ENCODE measurements at places on chromosomes 7 and 10. TPM values are rescaled to one million over a fixed set of nuclear protein-coding genes. Genes with fewer than 3 reads are reported as not detected.
A peak's percentile ranks its signal among the peaks of the same experiment; 100 is the strongest.

GRCh38 chr7:36279200-36279925 is 110.3 kb upstream of the ANLN start:
- no peak for DNase-seq

DNA sequence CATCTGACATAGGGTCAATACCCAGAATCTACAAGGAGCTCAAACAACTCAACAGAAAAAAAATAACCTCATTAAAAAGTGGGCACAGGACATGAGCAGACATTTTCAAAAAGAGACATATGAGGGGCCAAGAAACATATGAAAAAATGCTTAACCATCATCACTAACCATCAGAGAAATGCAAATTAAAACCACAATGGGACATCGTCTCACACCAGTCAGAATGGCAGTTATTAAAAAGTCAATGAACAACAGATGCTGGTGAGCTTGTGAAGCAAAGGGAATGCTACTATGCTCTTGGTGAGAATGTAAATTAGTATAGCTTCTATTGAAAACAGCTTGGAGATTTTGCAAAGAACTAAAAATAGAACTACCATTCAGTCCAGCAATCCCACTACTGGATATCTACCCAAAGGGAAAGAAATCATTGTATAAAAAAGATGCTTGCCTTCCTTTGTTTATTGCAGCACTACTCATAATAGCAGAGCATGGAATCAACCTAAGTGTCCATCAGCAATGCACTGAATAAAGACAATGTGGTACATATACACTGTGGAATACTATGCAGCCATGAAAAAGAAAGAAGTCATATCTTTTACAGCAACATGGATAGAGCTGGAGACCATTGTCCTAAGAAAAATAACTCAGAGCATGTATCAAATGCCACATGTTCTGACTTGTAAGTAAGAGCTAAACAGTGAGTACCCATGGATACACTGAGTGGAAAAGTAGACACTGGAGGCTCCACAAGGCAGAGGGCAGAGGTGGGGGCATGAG is 139.8 kb downstream of the ADARB2 start:
- no peak for DNase-seq

- peak; percentile 81 for DNase-seq
These were observed 153.1 kb upstream of the MEOX2 start for GRCh38 chr7:15839416-15840100.

GRCh38 chr7:130070861-130071622 is 708 bp downstream of the KLHDC10 start:
- DNase-seq = no peak

GRCh38 chr10:61250131-61250530 is 203.1 kb downstream of the TMEM26 start:
- DNase-seq = no peak

DNA sequence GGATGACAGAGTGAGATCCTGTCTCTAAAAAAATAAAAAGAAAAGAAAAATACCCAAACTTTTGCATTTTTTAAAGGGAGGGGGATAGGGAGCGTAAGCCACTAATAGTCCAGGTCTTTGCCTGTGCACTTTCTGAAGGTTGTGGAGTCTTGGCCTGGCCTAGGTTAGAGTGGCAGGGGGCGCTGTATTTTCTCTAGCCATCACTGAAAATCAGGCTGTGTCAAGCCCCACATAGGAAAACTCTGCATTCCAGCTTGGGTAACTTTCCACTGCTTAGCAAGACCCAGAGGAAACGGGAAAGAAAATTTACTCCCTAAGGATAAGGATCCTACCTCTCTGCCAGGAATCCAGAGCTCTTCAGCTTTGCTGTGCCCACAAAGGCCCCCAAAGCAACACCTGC is 10.5 kb upstream of the PAX4 start:
- DNase-seq = no peak

DNA sequence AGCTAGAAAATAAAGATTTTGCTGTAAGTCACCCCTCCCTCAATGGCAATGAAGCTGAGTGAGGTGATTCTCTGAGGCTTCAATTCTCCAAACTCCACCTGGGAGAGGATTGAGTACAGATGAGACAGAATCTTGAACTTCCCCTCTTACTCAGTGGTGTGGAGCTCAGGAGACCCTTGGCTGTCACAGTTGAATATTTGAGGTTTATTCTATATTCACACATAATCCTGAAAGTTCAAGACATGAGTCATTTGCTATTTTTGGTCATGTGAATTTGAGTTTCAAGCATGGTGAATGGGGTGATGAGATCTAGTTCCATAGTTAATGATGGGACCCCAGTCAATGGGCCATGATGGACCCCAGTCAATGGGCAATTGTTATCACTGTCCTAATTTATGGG is 13.9 kb upstream of the TECTB start:
- DNase-seq = no peak

DNA sequence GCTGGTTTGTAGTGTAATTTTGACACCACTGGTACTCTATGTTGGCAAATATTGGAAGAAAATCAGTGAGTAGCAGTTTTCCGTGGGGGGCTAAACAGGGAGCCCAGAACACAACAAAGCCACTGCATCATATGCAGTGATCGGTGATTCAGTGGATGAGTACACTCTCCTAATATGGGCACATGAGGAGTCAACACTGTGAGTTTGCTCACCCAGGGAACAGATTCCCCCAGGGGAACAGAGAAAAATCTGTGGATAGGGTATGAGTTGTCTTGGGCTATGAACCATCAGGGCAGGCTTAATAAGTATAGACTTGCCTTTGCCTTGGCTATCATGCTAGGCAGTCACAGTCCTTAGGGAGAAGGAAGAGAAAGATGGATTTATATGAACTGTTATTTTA is 227.7 kb upstream of the SEMA3E start:
- DNase-seq = no peak

DNA sequence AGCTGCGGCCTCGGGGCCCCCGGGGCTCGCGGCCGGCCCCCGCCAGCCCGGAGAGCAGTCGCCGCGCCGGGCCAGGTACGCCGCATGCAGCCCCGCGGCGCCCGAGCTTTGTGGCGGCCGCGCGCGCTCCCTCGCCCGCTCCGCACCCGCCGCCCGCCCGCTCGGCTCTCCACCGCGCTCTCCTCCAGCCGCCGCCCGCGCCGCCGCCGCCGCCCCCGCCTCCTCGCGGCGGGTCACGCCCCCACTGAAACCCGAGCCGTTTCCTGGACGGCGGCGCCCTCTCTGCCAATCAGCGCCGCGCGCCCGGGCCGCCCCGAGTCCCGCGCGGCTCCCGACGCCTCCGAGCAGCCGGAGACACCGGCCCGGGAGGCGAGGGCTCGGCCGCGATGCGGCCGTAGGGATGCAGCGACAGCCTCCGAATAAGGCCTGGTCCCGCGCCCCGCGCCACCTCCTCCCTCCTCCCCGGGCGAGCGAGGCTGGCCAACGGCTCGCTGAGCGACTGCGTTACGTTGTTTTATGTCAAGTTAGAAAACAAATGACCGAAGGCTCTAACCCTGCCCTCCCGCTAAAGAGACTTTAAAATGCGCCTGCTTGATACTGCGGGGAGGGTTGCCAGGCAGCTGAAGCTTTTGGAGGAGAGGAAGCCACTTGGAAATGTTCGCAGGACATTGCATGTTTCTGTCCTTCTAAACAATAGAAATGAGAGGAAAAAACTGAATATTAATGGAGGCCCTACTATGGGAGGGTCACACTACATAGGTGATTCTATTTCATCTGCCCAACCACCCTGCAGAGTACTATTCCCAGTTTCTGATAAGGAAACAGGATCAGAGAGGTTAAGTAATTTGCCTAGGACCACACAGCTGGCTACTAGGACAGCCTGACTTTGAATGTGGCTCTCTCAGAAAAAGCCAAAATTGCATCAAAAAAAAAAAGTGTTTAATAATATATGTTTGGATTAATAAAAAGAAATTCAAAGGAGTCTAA is at the start of gene FGFR2:
TSS of gene FGFR2 (minus strand) at position 182 of the 987 bp plus-strand sequence. CDS start 4,627 bp downstream, outside the sequence.
- DNase-seq = peak; percentile 86

Gene AGMO
- 0.16 TPM for total RNA-seq

Gene TMEM196
- total RNA-seq = not detected

Gene VENTX
- 0.54 TPM for total RNA-seq

Gene NXPH1
- not detected for total RNA-seq

Gene AKR1C4
- not detected for total RNA-seq

Gene P4HA1
- 77.0 TPM for total RNA-seq

Gene MYL10
- not detected for total RNA-seq

Gene GHRHR
- not detected for total RNA-seq
